ENCODE measurements at places on chromosomes 16 and 17. TPM values are rescaled to one million over a fixed set of nuclear protein-coding genes. Genes with fewer than 3 reads are reported as not detected.

DNA sequence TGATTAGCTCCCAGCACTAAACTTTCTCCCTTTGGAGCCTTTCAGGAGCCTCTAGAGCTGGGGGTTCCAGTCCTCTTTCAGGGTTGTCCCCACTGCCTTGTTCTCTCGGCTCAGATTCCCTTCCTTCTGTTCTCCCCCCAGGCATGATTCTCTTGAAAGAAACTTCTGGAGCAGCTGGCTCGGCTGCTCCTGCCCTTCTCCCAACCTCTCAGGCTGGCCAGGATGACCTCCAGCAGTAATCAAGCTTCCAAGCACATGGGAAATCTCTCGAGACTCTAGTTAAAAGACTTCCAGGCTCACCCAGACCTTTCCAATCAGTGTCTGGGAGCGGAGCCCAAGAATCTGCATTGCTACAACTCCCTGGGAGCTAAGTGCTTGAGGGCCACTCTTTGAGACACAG, 3.6 kb downstream of the SDK2 start:
- DNase-seq = no peak

DNA sequence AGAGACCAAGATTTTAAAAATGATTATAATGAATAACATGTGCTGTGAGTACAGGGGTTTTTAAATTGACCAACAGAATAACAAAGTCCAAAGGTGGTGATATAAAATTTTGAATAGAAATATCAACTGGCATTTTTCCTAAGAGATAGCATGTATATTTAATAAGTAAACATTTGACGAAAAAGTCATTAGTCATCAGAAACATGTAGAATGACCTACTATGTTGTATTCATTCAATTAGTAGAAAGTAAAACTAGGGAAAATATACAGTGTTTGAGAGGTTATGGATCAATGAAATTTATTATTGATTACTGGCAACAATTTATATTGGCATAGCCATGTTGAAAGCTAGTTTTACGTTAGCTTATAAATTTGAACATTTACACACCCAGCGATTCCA, 30.6 kb upstream of the CNTNAP4 start:
- DNase-seq = no peak

- DNase-seq = peak; percentile 86
Measured at GRCh38 chr16:88599092-88599733, 29.0 kb downstream of the ZC3H18 start.

DNA sequence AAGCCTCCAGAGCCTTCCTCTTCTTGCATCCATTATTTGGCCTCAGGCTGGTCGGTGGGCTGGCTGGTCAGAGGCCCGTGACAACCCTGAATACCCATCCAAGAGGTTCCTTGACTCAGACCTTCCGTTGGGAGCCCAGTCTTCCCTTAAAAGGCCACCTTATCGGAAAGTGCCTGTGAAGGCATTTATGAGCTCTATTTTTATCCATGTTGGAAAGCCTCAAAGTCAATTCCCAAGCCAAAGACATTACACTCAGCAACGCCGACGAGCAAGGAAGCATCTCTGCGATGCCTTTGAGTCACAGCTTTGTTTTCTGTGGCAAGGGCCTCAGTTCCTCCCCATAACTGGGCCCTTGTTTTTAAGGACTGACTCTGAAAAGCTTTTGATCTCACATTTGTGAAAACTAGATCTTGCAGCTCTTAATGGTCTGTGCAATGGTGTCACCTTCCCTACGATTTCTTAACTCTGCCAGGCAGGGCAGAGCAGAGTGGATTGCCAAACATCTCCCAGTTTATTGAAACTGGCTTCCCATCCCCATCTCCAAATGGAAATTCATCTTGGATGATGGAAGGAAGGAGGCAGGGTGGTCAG, 13.3 kb upstream of the SPOP start:
- DNase-seq = peak; percentile 95

DNA sequence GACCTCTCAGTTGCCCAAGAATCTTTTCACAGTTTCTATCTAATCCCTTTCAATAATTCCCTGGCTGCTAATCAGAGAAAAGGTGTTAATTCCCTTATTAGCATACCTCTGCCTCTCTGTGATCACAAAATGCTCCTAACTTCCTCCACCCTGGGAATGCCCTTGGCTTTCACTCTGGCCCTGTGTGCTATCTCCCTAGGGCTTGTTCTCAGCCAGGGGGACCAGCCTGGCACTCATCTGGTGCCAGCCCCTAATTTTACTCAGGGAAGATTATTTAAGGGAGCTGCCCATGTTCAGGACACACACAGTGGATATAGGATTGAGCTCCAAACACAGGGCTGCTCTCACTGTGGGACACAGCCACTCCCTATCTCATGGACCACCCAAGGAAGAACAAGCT, 225.2 kb downstream of the GRIN2A start:
- no peak for DNase-seq

Gene PPP1R27
- not detected for total RNA-seq

Gene MT1E
- 456 TPM for total RNA-seq
